KBM-7 (cell line): ENCODE measurements at places on chromosomes 11 and 22.

- no peak for DNase-seq
Measured at GRCh38 chr11:64455456-64456261, 96.7 kb downstream of the RPS6KA4 start.

DNA sequence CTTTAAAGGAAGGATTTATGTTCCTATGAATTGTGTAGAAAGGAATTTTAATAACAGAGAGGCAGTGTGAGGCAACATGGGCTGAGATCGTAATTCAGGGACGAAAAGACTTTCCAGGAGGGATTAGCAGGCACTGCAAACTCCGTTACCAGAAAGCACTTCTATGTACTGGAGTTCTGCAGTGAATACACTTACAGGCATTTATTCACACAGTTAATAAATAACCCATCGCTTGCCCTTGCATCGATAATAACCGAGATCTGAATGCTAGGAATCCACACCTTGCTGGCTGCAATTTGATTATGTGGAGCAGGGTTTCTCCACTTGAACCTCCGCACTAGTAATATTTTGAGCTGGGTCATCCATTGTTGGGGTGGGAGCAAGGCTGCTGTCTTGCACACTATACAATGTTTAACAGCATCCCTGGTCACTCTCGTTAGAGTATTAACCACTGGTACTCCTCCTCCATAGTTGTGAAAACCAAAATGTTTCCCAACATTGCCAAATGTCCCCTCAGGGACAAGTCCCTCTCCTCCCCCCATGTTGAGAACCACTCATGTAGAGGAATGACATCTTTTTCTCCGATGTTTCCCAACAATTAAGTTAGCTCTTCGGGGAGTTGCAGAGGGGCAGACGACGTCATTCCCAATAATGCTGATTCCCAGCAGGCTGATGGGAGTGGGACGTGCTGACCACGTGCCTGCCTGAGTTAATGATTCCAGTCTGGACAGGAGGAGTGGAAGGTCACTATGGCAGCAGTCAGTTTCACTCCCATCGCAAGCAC, 99.5 kb downstream of the SNX19 start:
- no peak for DNase-seq

GRCh38 chr11:67282155-67282875, 6.8 kb upstream of the ANKRD13D start:
- no peak for DNase-seq

DNA sequence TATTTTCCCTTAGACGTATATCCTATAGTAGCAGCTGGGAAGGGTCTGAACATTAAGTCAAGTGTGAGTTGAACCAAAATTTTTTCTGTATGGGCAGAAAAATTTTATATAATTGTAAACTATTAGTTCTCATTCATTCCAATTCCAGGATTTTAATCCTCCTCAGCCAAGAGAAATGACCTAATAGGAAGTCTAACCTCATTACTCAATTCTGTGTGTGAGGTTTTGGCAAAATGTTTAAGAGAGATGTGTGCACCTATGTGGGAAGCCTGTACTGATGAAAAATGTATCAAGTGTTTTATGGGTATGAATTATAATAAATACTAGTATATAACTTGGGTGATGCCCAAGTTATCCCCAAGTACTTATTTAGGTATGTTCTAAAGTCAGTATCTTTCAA, 311.6 kb upstream of the PITPNB start:
- DNase-seq, result no peak

DNA sequence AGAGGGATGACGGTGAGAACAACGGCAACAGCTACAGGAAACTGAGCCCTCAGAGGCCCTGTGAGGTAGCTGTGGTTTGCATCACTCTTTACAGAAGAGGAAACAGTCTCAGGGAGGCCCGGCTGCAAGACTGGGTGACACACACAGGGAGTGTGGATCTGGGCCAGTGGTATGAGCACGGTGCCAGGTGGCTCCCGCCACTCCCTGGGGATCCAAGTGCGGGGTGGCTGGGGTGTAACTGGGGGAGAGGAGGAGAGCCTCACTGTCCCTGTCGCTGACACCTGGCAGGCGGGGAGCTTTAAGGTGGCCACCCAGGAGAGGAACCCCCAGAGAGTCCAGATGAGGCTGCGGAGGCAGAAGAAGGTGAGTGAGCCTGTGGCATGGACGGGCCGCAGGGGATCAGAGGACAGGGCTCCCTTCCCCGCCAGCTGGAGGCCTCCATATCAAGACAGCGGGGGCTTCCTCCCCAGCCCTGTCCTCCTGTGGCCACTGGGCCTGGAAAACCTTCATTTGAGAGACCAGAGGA, 5.6 kb downstream of the RGL4 start:
- peak; percentile 73 for DNase-seq

DNA sequence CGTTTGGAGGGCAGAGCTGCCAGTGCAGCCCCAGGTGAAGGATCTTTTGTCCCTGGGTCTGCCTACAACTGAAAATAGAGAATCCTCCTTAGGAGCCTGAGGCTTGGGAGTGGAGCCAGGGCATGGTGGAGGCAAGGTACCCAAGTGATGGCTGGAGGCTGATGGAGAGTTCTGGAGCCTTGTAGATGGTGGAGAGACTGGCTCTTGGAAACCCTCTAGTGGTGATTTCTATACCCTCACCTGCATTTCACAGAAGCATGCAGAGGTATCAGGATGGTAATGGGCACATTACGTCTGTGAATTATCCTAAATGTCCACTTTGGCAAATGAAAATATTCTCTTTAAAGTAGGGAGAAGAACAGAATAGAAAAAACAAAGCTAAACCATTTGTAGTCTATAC, 44.4 kb downstream of the INSC start:
- peak; percentile 12 for DNase-seq

GRCh38 chr11:10742460-10743208, 8.4 kb upstream of the CTR9 start:
- no peak for DNase-seq

DNA sequence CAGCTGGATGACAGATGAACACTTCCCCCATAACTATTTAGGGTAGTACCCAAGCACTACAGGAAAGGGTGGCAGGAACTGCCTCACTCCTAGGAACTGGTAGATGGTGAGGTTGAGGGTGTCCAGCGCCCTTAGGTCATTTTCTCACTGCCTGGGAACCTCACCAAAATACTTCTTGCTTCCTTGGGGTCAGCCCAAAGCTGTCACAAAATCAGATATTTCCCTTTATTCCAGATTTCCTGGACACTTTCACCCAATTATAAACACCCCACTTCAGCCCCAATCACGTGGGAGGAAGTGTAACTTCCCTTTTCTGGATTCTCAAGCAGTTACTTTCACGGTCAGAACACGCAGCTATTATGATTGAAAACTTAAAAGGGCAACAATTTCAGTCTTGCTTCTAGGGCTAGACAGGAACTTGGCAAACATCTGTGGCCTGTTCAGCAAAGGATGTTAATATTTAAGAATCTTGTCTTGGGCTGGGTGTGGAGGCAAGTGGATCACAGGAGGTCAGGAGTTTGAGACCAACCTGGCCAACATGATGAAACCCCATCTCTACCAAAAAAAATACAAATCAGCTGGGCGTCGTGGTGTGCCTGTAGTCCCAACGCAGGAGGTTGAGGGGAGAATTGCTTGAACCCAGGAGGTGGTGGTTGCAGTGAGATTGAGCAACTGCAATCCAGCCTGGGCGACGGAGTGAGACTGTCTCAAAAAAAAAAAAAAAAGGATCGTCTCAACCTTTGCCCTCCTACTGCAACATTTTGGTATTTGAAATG, 4.0 kb downstream of the FTH1 start:
- DNase-seq, result peak; percentile 90

DNA sequence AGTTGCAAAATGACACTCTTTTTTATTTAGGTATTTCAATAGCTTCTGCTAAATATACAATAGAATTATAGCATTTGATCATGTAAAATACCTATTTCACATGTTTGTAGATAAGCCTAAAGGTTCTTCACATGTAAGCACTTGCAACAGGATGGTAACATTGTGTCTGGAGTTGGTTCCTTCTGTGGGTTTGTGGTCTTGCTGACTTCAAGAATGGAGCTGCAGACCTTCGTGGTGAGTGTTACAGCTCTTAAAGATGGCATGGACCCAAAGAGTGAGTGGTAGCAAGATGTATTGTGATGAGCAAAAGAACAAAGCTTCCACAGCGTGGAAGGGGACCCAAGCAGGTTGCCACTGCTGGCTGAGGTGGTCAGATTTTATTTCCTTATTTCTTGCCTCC, 246.4 kb upstream of the PDGFD start:
- DNase-seq, result no peak
